ENCODE measurements at places on chromosomes 11 and 22.

DNA sequence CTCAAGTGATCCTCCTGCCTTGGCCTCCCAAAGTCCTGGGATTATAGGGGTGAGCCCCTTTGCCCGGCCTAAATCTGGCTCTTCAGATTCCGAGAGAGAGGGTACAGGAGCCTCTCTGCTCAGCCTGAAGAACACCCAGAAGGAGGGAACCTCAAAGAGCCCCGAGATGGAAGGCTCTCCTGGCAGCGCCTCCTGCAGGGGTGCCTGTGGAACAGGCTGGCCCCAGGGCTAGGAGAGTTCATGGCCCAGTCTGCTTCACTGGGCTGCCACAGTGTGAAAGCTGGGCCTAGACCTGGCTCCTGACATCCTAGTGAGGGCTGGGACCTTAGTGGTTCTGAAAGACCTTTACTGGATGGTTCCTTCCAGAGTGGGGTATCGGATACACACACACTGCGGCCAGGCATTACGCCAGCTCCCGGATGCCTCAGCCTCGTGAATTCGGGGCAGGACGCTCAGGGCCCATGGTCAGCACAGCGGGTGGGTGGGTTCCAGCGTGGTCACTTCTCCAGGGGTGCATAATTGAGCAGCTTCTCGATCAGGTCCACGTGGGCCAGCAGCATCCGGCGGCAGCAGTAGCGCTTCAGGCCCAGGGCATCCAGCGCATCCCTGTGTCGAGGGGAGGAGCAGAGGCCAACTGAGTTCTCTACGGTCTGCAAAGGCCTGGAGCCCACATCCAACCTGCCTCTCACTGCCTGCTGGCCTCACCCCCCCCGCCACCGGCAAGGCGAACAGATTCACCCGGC, 2.3 kb downstream of the POLR2L start:
- DNase-seq, result no peak

DNA sequence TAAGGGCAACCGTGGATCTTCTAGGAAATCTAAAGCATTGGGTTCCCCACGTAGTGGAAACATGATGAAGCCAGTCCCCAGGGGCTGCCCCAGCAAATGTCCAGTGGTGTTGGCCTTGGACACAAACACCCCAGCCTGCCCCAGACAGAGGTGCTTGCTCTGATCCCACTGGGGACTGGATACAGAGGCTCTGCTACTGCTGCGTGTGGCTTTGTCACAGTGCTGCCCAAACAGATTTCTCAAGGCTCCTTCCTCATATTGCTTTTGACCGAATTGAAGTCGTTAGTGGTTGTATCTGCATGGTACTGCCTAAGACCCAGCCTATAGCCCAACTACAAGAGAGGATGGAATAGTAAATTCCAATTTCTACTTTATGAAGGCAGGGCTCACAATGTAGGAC, 40.1 kb upstream of the CD44 start:
- no peak for DNase-seq

DNA sequence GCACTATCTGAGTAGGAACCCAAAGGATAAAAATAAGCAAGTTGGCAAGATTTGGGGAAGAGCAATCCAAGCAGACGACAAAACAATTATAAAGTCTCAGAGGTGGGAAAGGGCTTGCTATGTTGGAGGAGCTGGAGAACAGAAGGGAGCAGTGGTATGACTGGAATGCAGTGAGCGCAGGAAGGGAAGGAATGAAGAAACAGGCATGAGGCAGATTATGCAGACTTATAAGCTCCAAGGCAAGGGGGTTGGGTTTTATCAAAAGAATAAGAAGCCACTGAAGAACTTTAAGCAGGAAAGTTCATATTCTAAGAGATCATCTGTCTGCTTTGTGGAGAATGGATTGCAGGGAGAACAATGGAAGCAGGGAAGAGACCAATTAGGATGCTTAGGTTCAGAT, 31.7 kb downstream of the PGM2L1 start:
- DNase-seq, result no peak

DNA sequence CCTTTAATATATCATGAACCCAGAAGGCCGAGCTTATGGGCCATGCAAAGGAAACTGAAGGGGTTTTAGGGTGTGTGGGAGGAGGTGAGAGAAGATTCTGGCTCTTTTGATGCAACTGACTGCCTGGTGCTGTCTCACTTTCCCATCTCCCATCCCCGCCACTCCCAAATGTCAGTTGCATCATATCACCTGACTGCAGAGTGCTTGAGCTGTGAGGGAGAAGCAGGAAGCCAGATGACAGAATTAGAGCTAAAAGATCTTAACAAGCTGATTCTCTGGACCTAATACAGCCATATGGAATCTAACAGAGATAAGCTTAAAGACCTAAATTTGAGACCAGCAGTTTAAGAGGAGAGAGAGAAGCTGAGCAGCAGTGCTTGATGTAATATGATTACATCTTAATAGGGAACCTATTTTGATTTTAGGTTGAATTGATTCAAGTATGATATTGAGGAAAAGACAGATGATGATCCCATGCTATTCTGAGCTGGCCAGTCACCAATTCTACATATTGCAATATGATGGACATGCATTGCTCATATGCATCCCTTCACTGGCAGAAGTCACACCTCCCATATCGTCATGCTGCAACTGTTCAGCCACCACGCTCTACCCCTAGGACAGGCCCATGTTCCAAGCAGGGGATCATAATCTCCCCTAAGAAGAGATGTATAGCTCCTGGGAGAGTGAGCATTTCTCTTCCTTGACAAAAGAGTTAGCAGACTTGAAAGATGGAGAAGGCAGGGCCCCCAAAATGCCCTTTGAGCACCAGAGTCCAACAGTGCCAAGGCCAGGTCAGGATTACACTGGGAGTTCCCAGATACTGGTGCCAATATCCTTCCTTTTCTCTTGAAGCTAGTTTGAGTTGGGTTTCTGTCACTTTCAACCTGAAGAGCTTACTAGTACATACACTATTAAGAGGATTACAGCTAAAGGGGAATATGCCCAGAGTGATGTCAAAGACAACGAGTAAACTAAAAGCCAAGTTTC, 44.9 kb downstream of the PLEKHA7 start:
- no peak for DNase-seq

DNA sequence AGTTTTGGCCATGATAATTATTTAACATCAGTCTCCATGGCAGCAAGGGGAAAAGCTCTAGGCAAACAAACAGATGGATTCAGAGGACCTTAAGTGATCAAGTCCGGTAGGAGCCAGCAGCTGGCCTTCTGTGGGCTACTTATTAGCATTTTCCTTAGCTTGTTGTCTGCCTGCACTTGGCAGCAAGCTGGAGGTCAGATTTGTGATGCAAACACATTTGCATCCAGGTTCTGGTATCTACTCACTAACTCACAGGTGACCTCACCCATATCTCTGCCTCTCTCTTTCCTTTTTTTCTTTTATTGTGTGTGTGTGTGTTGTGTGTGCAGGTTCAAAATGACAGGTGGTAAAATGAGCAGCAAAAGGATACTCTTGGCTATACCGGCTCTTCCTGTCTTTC, 32.3 kb downstream of the ARHGAP42 start:
- no peak for DNase-seq

DNA sequence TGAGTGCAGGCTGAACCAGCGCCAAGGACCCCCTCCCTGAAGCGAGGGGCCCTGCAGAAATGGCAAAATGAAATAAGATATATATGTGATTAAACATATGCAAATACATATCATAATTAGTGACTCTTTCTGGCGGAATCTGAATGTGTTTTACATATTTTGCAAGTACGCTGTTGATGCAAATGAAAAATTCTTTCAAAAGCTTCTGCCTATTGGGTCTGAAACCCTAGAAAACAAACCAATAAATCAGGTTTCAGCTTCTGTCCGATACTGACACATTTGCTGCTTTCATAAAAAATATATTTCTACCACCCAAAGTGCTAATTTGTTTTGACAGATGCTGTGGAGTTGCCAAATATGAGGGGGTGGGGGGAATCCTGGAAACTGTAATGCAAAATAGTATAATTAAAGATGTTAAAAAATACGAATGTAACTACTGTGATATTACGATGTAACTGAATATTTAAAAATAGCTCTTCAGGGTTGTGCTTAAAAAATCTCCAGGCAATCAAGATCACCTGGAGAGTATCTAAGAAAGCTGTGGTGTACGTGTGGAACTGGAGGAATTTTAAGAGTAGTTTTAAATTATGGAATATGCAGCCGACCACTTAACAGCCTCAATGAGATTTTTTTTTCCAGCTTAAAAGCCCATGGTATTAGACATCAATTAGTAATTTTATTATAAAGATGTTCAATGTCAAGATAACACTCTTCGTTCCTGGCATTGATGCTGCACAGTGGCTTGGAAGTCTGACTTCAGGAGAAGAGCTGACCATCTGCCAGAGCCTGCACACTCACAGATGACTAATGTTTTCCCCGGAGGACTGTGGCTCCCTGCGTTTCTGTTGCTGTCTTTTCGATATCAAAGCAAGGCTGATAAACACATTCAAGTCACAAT, 122.2 kb upstream of the RCN1 start:
- DNase-seq, result no peak

DNA sequence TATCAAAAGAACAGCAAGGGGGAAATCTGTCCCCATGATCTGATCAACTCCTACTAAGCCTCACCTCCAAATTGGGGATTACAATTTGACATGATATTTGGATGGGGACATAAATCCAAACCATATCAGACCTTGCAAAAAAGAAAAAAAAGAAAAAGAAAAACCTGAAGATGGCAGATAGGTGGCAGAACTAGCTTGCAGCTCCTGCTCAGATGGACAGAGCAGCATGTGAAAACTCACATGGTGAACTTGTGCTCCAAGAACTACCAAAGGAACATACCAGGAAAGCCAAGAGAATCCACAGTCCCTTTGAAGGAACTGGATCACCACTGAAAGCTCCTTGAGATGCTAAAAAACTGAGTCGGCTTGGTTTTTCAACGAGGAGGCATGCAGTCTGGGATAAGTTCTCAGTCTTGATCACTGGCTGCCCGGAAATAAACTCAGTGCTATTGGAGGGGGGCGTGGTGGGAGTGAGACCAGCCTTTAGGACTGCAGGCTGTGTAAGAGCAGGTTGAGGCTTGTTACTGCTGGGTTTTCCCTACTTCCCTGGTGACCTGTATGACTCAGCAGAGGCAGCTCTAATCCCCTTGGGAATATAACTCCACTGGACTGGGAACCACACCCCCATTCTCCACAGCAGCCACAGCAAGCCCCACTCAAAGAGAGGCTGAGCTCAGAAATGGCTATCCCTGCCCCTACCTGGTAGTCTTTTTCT, 358.3 kb upstream of the ARHGAP42 start:
- no peak for DNase-seq

DNA sequence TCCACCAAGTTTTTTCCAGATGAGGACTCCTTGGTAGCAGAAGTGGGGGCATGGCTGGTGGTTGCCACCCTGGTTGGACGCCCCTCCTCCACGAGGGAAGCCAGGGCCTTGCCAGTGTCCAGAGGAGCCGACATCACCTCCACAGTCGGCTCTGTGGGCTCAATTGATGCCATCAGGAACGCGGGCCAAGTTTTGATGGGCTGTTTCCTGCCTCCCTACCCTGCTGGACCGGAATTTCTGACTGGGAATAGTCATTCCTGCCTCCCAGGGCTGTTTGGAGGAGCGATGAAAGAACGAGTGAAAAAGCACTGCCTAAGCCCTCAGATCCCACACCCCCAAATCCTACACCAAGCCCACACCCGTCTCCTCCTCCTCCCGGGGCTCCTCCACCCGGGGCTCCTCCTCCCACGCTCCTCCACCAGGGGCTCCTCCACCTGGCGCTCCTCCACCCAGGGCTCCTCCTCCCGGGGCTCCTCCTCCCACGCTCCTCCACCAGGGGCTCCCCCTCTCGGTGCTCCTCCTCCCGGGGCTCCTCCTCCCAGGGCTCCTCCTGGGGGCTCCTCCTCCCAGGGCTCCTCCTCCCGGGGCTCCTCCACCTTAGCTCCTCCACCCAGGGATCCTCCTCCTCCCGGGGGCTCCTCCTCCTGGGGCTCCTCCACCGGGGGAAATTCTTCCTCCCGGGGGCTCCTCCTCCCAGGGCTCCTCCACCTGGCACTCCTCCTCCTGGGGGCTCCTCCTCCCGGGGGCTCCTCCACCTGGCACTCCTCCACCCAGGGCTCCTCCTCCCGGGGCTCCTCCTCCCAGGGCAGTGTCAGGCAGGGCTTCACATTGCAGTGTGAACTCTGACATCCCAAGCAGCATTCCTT, 10.0 kb upstream of the PRR5 start:
- DNase-seq, result no peak

DNA sequence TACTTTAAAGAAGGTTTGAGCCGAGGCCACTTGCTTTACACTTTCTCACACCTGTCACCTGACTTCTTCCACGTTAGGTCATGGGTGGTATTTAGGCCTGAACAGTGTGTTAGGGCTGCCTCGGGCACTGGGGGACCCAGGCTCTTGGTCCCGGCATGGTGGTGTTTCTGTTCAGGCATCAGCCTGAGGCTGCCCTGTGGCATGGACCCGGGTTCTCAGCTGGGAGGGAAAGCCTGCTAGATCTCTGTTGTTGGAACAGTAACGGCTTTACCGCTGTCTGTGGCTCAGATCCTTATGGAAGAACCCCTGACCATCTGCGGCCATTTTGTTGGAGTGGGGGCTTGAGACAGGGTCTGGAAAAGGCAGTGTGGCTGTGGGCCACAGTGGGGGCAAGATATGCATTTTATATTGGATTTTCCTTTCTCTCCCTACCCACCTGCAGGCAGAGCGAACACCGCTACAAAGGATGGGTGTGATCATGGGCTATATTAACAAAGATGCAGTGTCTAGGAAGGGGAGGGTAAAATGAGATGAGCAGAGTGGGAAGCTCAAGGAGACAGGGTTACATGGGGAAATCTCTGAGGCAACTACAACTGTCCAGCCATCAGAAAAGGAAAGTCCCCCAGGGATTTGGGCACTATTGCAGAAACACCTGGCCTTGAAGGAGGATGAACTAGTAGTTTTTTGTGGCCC, 1.6 kb upstream of the KCNJ11 start:
- no peak for DNase-seq
